ENCODE measurements at places on chromosomes 12 and 14. TPM values are rescaled to one million over a fixed set of nuclear protein-coding genes. Genes with fewer than 3 reads are reported as not detected.

DNA sequence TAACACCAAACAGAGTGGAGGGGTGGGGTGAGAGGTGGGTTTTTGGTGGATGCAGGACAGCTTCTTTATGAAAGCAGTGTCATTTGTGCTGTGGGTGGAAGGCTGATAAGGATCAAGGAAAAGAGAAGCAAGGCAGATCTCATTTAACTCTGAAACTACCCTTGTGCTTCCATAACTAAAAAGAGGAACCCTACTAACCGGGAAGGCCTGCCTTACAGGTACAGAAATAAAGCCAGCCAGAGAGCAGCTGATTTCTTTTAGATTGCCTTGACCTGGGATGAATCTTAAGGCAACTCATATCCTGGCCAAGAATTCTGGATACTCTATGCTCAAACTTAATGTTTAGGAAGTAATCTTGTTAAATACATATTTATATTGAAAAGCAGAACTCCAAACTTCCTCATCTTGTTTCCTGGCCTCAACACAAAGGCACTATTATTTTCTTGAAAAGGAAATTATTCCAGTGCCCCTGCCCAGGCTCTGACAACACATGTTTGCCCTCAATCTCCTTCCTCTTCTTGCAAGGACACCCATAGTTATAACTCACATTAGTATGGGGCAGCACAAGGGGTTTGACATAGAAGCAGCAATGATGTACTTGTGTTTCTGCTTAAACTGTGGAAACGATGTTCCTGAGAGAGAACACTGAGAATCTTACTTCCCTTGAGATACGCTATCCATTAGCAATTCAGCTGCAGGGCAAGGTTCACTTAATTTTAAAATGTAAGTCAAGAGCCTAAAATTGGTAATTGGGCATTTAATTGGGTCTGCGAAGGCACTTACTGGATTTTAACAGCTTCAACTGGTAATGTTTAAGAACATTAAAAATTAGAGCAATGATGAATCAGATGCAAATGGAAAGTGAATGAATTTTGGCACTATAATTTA is 173.7 kb downstream of the STXBP6 start:
- no peaks in the 10 kb centered on the region for H3K36me3 ChIP-seq
- no peak for DNase-seq

DNA sequence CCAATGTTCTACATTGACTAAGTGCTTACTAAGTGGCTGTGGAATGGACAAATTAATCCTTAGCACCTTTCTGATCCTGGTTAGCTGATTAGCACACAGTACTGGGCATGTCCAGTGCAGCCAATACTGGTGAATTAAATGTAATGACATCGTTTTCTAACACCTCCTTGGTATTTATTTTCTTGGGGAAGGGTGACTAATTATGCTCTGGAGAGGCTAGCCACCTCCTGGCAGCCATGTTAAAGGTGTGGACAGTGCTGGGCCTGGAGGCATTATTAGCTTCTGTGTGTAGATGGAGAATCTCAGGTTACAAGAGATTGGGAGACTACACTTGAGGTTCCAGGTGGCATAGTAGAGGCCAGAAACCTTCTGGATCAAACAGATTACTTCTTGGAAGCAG is 230.9 kb upstream of the DDHD1 start:
- peaks cover 19% of the 10 kb centered on the region for H3K4me1 ChIP-seq
- no peaks in the 10 kb centered on the region for H3K36me3 ChIP-seq
- H3K4me3 ChIP-seq = no peak overlapping the region
- no peak for DNase-seq
- no peaks in the 10 kb centered on the region for H3K27me3 ChIP-seq

DNA sequence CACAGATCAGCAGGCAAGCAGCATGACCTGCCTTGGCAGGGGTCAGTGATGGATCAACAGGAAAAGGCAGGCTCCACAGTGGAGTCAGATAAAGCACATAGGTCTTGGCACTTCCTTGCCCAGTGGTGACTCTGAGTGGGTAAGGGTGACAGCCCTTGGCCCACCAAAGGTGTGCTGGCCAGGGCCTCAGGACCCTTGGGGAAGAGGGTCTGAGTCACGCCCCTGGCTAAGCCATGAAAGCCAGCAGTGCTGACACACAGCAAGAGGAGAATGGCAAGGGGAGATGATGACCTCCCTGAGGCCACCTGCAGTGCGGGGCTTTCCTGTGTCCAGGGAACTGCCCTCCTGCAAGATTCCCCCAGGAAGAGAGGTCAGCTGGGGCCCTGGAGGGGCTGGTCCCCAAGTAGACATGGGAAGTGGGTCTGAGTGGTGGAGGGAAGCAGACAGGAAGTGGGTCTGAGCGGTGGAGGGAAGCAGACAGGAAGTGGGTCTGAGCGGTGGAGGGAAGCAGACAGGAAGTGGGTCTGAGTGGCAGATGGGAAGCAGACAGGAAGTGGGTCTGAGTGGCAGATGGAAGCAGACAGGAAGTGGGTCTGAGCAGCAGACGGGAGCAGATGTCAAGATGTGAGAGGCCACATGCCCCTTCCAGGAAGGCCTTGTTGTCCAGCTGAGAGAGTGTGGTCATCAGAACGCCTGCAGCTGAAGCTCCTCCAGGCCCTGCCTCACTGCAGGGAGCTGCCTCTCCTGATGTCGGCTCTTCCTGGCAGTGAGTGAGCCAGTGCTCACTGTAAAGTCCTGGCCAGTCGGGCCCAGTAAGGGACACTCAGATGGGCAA is 34.8 kb downstream of the DIO3 start:
- no peaks in the 10 kb centered on the region for H3K4me1 ChIP-seq
- no peaks in the 10 kb centered on the region for H3K36me3 ChIP-seq
- no peak for DNase-seq
- H3K27me3 ChIP-seq = no peaks in the 10 kb centered on the region
- no peak overlapping the region for H3K4me3 ChIP-seq

SDR9C7 gene
- not detected for total RNA-seq

GLT8D2 gene
- total RNA-seq = 27.7 TPM

DNA sequence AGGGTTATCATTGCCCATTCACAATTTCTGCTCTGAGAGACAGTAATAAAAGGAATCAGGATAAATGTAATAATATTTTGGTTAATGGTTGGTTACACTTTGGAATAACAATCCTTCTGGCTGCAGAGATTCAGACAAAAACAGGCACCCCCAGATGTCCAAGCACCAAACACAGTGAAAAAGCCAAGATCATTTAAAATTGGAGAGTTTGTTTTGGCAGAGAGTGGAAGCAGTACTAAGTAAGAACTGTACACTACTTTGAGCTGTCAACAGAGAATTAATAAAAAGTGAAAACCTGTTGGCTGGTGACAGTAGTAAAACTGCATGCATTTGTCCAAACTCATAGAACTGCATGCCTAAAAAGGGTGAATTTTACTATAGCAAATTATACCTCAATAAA is 15.6 kb upstream of the IL22 start:
- no peaks in the 10 kb centered on the region for H3K36me3 ChIP-seq
- H3K4me3 ChIP-seq = no peak overlapping the region
- DNase-seq = no peak
- no peaks in the 10 kb centered on the region for H3K27me3 ChIP-seq
- H3K4me1 ChIP-seq = peaks cover 19% of the 10 kb centered on the region
- H3K27ac ChIP-seq = no peak overlapping the region

DNA sequence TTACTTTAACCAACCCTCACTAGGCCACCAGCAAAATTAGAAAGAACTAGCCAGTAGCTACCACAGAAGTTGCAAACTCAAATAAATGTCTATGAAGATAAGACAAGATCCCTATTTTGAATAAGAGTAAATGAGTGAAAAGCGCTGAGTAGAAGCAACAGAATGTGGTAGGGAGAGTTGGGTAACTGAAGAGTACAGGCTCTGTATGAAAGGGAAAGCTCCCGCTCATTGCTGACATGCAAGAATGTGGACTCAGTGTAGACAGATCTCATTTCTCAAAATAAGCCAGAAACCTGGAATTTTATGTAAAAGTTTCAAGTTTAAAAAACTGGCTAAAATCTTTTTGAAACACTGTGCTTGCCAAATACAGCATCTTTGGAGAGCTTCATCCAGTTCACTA is 63.9 kb downstream of the NAV3 start:
- no peaks in the 10 kb centered on the region for H3K36me3 ChIP-seq
- H3K4me1 ChIP-seq = no peaks in the 10 kb centered on the region
- H3K27me3 ChIP-seq = no peaks in the 10 kb centered on the region
- no peak overlapping the region for H3K27ac ChIP-seq

DNA sequence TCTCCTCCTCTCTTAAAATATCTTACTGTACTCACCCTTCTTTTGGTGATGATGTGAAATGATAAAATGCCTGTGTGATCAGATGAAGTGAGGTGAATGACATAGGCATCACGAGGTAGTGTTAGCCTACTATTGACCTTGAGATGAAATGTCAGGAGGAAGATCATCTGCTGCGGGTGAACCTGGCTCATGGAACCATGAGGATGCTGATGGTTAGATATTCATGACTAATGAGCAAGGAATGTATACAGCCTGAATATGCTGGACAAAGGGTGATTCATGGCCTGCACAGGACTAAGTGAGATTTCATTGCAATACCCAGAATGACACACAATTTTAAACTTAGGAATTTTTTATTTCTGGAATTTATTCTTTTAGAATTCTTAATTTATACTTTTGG is 89.6 kb downstream of the DAAM1 start:
- H3K27me3 ChIP-seq = no peaks in the 10 kb centered on the region
- no peaks in the 10 kb centered on the region for H3K36me3 ChIP-seq
- H3K27ac ChIP-seq = no peak overlapping the region
- DNase-seq = no peak
- peaks cover 18% of the 10 kb centered on the region for H3K4me1 ChIP-seq
- no peak overlapping the region for H3K4me3 ChIP-seq

DDN gene
- total RNA-seq = not detected

CMA1 gene
- total RNA-seq = not detected

STAT2 gene
- total RNA-seq = 157 TPM

GRCh38 chr14:61615743-61616523 is 79.4 kb upstream of the HIF1A start:
- H3K27ac ChIP-seq = peak overlapping the region; percentile 97
- DNase-seq = peak; percentile 70
- H3K36me3 ChIP-seq = no peaks in the 10 kb centered on the region
- H3K4me1 ChIP-seq = peaks cover 62% of the 10 kb centered on the region

GRCh38 chr12:88371416-88372183 is 208.7 kb downstream of the KITLG start:
- no peaks in the 10 kb centered on the region for H3K27me3 ChIP-seq
- no peak for DNase-seq
- no peak overlapping the region for H3K27ac ChIP-seq
- H3K4me3 ChIP-seq = no peak overlapping the region
